ENCODE measurements at places on chromosomes 12 and 14.

- no peak overlapping the region for H3K4me3 ChIP-seq
- no peak overlapping the region for H3K27ac ChIP-seq
- no peaks in the 10 kb centered on the region for H3K4me1 ChIP-seq
Measured at GRCh38 chr12:65188179-65188701, 18.9 kb downstream of the LEMD3 start.

GRCh38 chr12:44626883-44627282, 249.2 kb downstream of the NELL2 start:
- H3K36me3 ChIP-seq = no peaks in the 10 kb centered on the region
- DNase-seq = no peak
- no peak overlapping the region for H3K4me3 ChIP-seq
- no peaks in the 10 kb centered on the region for H3K4me1 ChIP-seq
- H3K27me3 ChIP-seq = no peaks in the 10 kb centered on the region

- no peaks in the 10 kb centered on the region for H3K27me3 ChIP-seq
- H3K4me1 ChIP-seq = no peaks in the 10 kb centered on the region
- H3K27ac ChIP-seq = no peak overlapping the region
- H3K4me3 ChIP-seq = no peak overlapping the region
Measured at GRCh38 chr12:5548152-5548943, 116.4 kb downstream of the NTF3 start.

- H3K27me3 ChIP-seq = no peaks in the 10 kb centered on the region
- no peak overlapping the region for H3K27ac ChIP-seq
- no peak overlapping the region for H3K4me3 ChIP-seq
- no peaks in the 10 kb centered on the region for H3K4me1 ChIP-seq
Measured at GRCh38 chr14:88272390-88273269, 50.4 kb downstream of the KCNK10 start.

DNA sequence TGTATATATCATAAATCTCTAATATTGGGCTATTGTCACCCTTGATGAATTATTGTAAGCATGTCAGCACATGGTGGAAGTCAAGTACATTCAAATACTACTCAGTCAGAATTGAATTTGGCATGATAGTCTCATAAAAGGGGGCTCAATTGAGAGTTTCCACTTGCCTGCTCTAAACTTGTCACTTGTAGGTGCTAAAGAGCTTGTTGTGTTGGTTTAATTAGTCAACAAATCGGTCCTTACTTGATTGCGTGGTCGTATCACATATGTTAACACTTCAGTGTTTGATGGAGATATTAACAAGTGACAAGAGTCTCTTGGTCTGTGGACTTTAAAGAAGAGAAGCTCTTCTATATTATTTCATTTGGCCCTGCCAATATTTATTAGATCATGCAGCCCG, 81.1 kb downstream of the NKX2-1 start:
- DNase-seq = no peak
- H3K36me3 ChIP-seq = no peaks in the 10 kb centered on the region
- H3K27me3 ChIP-seq = no peaks in the 10 kb centered on the region
- no peak overlapping the region for H3K27ac ChIP-seq
- no peaks in the 10 kb centered on the region for H3K4me1 ChIP-seq

DNA sequence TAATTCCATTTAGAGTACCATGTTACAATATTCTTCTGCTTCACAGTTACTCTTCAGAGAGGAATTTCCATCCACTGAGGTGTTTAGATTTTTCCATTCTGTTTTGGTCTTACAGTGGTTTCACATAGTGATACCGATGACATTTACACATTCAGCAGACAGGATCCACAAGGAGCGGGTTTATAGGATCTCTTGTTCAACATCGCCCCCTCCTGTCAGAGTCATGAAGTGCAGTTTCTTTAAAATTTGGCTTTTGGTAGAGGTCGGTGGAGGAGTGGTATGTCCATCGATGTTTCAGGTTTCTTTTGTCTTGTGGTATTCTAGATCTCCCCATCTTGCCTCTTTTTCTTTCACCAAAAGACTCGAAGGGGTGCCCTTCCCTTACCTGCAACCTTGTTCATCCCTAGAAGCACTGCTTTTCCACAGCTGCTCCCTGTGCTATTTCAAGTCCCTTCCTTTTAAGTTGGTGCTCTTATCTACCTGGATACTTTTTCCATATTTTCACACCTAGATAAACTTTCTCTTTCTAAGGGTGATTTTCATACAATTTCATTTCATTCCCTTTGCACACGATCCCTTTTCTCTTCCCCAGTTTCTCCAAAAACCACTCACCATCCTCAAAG, 181.3 kb downstream of the ITPR2 start:
- no peaks in the 10 kb centered on the region for H3K27me3 ChIP-seq
- DNase-seq = no peak

GRCh38 chr12:121773011-121773777, 20.3 kb downstream of the RHOF start:
- no peak for DNase-seq
- H3K27ac ChIP-seq = peak overlapping the region; percentile 41
- H3K4me1 ChIP-seq = peaks cover 44% of the 10 kb centered on the region
- no peaks in the 10 kb centered on the region for H3K27me3 ChIP-seq

- H3K4me1 ChIP-seq = peaks cover 40% of the 10 kb centered on the region
- H3K27me3 ChIP-seq = no peaks in the 10 kb centered on the region
- no peak overlapping the region for H3K4me3 ChIP-seq
- H3K27ac ChIP-seq = no peak overlapping the region
- no peaks in the 10 kb centered on the region for H3K36me3 ChIP-seq
- DNase-seq = no peak
Measured at GRCh38 chr12:104619305-104619704, 162.6 kb downstream of the CHST11 start.

- no peaks in the 10 kb centered on the region for H3K36me3 ChIP-seq
- no peak overlapping the region for H3K27ac ChIP-seq
- H3K4me3 ChIP-seq = no peak overlapping the region
- H3K27me3 ChIP-seq = no peaks in the 10 kb centered on the region
- no peak for DNase-seq
- no peaks in the 10 kb centered on the region for H3K4me1 ChIP-seq
Measured at GRCh38 chr14:78683206-78683605, 513.0 kb downstream of the NRXN3 start.

DNA sequence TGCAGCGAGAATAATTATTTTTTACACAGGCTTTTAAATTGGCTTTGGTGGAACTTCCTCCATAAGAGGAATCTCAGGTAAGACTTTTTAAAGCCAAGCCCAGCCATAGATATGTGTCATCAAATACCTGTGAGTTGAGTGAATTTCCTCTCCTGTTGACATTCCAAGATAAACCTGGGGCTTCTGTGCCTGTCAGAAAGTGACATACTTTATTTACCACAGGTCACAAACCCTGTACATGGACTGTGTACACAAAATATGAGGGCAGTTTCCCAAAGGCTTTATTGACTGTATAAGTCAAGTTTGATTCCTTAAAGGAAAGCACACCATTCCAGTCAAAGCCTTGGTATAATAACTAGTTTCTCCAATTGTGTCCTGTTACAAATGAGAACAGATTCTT, 25.9 kb upstream of the SRSF5 start:
- H3K4me3 ChIP-seq = no peak overlapping the region
- no peaks in the 10 kb centered on the region for H3K36me3 ChIP-seq
- H3K27me3 ChIP-seq = no peaks in the 10 kb centered on the region
- no peaks in the 10 kb centered on the region for H3K4me1 ChIP-seq
- H3K27ac ChIP-seq = no peak overlapping the region

DNA sequence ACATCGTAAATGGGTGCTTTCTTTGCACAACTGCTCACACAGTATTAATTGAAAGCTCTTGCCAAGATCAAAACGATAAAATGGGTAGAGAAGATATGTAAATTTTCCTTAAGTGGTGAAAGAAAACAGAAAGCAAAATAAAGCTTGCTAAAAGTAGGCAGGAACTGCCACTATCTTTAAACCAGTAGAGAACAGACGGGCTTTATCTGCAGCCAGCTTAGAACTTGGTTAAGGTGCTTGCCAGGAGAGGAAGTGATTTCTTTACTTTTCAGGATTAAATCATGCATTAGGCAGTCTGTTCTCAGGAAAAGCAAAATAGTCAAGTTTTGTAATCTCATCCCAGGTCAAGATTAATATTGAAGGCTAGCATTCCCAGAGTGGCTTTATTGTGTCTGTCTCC, 56.9 kb upstream of the CCDC175 start:
- no peaks in the 10 kb centered on the region for H3K36me3 ChIP-seq
- no peak overlapping the region for H3K27ac ChIP-seq
- peaks cover 10% of the 10 kb centered on the region for H3K4me1 ChIP-seq
- H3K4me3 ChIP-seq = no peak overlapping the region
- DNase-seq = no peak
- H3K27me3 ChIP-seq = no peaks in the 10 kb centered on the region

Measured in right atrium auricular region (tissue), 2 donors.